Renal cortex interstitium (tissue), 15 donors: ENCODE measurements at places on chromosomes 13 and 19.

- DNase-seq, result no peak
Observed at GRCh38 chr13:59345311-59345710, 818.4 kb downstream of the DIAPH3 start.

DNA sequence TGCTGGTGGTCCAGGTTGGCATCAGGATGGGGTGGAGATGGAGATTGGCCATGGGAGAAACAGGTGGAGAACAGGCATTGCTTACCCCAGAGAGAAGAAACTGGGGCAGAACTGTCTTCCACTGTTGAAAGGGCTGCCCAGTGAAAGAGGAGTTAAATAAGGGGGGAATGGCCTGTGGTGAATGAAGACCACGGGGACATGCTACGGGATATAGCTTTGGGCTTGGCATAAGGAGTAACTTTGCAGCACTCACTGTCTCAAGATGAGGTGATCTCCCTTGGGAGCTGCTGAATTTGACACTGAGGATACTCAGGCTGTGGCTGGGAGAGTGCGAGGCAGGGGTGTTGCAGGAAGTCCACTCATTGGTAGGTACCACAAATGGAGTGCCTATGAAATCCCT lies 10.6 kb upstream of the GPR18 start:
- DNase-seq, result no peak

- DNase-seq, result no peak
Observed at GRCh38 chr13:71871844-71872243, 4.8 kb upstream of the DACH1 start.

DNA sequence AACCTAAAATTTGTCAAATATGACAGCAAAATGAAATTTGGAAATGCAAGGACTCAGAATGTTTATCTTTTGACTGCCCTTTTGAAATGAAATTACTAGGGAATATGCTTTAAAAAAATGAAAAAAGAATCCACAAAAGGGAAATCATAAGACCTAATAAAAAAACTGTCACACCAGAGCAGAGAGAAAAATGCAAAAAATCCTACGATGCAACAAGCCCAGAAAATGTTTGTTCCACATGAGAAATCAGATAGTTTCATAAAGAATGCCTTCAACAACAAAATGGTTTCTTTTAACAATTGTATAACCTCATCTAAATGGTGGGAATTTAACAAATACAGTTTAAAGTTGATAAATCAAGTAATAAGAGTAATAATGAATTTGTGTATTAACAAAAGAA lies 8.0 kb downstream of the LPAR6 start:
- no peak for DNase-seq

- no peak for DNase-seq
Observed at GRCh38 chr13:50389726-50390125, 374.5 kb downstream of the KCNRG start.

DNA sequence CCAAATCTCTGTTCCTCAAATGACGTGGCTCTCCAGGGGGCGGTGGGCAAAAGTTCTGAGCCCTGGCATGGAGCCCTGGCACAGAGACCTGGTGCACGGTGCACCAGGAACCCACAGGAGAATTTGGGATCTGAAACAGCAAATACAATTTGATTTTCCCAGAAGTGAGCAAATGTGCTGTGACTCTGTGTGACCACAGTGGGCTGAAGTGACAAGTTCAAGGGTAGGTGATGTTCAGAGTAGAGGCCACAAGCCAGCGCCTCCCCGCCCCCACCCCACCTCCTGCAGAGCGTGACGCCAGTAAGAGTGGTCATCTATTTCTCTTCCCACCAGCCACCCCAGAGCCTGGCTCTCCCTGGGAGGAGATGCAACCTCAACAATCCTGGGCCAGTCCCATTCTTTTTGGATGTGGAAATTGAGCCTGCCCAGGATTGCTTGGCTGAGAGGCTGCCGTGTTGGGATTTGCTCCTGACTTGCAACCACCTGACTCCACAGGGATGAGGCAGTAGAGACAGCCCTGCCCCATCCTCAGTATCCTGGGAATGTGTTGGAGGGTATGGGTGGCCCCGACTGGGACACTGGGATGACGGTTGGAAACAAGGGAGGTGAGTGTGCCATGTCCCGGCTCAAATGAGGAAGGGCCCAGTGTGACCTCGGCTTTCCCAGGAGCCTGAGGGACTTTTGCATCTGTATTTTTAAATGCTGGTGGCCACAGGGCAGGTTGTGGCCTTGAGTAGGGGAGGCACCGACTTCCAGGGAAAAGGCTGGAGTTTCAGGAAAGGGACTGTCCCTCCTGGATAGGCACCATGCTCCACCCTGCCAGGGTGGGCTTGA lies 11.1 kb upstream of the BCL3 start:
- DNase-seq, result no peak

GRCh38 chr13:110102053-110102452 lies 204.9 kb downstream of the COL4A1 start:
- no peak for DNase-seq

DNA sequence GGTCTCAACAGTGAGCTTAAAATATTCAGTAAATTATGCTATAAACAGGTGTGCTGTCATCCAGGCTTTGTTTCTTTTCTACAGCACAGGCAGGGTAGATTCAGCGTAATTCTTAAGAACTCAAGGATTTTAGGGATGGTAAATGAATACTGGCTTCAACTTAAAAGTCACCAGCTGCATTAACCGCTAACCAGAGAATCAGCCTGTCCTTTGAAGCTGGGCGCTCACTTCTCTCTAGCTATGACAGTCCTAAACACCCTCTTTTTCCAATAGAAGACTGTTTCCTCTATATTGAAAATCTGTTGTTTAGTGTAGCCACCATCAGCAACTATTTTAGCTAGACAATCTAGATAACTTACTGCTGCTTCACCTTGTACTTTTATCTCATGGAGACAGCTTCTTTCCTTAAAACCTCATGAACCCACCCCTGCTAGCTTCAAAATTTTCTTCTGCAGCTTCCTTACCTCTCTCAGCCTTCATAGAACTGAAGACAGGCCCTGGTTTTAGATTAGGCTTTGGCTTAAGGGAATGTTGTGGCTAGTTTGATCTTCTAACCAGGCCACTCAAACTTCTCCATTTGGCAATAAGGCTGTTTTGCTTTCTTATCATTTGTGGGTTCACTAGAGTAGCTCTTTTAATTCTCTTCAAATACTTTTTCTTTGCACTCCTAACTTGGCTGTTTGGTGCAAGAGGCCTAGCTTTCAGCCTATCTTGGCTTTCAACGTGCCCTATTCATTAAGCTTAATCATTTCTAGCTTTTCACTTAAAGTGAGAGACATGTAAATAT lies 89.5 kb downstream of the USP12 start:
- DNase-seq, result no peak

- DNase-seq, result no peak
Observed at GRCh38 chr19:42985588-42985987, 40.7 kb downstream of the PSG11 start.

DNA sequence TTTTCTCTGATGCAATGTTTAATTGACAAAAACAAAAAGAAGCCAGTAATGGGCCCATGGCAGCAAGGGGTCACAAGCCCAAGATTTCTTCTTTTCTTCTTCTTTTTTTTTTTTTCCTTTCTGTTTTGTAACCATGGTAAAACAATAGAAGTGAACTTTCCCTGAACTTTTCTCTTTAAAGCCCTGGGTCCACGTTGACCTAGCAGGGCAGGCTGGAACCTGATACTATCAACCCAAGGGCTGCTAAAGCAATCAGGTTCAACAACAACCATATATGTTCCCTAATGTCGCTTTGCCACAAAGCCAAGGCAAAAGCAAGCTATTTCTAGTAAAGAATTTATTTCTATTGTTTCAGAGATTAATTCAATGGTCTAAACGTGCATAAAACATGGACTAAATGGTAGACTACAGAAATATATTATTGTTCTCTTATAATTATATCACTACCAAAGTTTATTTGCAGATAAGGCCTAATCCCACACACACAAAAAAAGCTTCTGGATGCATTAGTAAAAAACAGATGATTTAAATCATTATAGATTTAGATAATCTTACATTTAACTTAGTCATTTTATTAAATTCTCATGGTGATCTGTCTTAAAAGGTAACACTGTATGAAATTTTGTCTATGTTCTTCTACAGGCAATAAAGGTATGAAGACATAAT lies 153.9 kb downstream of the DACH1 start:
- DNase-seq, result peak; percentile 89

DNA sequence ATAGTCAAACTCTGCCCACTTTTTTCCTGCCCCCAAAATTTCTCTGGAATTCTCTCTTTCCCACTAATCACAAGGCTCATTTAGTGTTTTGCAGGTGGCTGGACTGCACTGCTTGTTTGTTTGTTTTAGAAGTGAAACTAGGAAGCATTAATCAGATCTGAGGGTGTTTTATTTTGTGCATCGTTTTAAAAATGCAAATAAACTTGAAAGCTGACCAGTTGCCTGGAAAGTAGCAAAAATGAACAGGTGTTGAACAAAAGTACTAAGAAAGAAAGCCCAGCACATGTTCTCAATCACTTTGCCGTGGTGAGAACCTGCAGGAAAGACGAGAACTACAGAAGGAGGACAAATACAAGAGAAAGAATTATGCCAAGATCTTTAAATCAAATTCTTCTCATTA lies 365.5 kb downstream of the PCDH9 start:
- no peak for DNase-seq

- DNase-seq, result no peak
Observed at GRCh38 chr13:42656161-42656560, 82.2 kb downstream of the TNFSF11 start.

- DNase-seq, result no peak
Observed at GRCh38 chr19:2449019-2449418, 7.7 kb downstream of the LMNB2 start.

- DNase-seq, result no peak
Observed at GRCh38 chr19:4582980-4583842, 23.7 kb upstream of the SEMA6B start.

GRCh38 chr19:32224371-32225244 lies 120.8 kb upstream of the ZNF507 start:
- DNase-seq, result peak; percentile 45

DNA sequence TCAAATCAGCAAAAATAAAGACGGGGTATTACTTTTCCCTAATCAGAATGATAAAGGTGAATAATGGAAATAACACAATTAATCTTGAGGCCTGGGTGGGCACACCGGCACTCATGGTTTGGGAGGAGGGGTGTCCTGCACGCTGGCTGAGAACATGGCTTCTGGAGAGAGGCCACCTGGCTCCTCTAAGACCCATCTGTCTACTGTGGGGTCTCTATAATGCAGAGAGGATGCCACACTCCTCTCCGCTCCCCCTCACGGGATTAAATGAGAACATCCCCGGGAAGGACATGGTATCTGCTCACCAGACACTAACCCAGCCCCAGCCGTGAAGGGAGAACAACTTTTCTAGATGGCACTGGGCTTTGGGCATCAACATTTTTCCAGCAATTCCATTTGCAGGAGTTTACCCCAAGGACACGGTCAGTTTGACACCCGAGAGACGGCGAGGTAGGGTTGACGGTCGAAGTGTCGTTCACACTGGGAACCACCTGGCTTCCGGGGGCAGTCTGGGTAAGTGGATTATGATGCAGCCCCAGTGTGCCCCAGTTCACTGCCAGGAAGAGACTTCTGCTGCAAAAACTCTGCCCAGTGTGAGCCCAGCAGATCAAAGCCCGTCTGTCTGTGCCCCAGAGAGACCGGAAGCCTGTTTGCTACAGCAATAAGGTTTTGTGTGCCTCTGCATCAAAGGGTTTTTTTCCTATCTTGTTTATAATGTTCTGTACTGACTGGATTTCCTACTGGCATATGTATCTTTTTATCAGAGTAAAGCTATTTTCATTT lies 56.6 kb downstream of the CEBPG start:
- no peak for DNase-seq

- DNase-seq, result no peak
Observed at GRCh38 chr13:52651897-52652195, 790 bp upstream of the SUGT1 start.

- DNase-seq, result no peak
Observed at GRCh38 chr19:47507924-47508553, 6.8 kb downstream of the NAPA start.

- no peak for DNase-seq
Observed at GRCh38 chr13:92994056-92994455, 232.6 kb upstream of the GPC6 start.

- DNase-seq, result no peak
Observed at GRCh38 chr19:33718651-33719254, 77.9 kb upstream of the KCTD15 start.

GRCh38 chr13:93859716-93860115 lies 619.8 kb downstream of the DCT start:
- DNase-seq, result no peak

- DNase-seq, result no peak
Observed at GRCh38 chr19:29277102-29277501, 64.2 kb upstream of the UQCRFS1 start.

DNA sequence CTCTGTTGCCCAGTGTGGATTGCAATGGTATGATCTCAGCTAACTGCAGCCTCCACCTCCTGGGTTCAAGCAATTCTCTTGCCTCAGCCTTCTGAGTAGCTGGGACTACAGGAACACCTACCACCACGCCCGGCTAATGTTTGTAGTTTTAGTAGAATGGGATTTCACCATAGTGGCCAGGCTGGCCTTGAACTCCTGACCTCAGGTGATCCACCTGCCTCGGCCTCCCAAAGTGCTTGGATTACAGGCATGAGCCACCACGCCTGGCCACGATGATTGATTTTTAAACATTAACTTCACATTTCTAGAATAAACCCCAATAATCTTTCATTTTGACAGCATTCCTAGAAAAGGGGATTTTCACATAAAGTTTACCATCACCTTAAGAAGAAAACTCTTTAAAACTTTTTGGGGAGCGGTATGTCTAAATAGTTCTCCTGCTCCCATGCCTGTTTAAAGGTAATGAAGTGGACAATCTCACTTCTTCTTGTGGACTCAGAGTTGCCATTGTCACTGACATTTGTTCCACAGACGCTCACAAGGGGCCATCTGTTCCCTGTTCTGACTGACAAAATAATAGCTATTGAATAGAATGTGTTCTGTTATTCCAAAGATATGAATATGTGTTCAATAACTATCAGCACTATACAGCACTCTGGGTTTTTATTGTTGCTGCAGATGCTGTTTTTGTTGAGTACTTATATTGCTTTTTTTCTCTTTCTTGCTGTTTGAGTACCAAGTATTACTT lies 66.1 kb upstream of the C1QTNF9B start:
- no peak for DNase-seq
